ENCODE measurements at places on chromosomes 7 and 10.
A peak's percentile ranks its signal among the peaks of the same experiment; 100 is the strongest.

- H3K36me3 ChIP-seq = no peaks in the 10 kb centered on the region
- no peak overlapping the region for H3K4me3 ChIP-seq
- no peaks in the 10 kb centered on the region for H3K27me3 ChIP-seq
- peaks cover 18% of the 10 kb centered on the region for H3K4me1 ChIP-seq
- no peak overlapping the region for H3K27ac ChIP-seq
Measured at GRCh38 chr10:129028451-129028850, 438.6 kb upstream of the MGMT start.

DNA sequence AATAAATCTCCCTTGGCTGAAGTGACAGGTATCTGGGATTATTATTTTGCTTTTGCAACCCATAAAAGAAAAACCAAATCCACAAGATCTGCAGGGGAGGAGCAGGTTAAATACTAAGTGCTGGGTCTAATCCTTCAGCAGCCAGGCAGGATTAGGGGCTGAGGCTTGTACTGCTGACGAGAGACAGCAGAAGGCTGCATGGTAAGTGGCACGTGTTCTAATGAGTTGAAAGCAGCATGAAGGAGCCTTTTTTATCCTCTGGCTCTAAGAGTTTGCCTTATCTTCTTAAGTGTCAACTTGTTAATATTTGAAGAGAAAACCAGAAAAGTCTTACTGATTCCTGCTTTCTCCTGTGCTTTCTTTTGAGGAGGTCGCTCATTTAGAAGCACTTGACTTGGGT lies 50.0 kb downstream of the LYZL2 start:
- no peak overlapping the region for H3K4me3 ChIP-seq
- no peaks in the 10 kb centered on the region for H3K36me3 ChIP-seq
- no peak overlapping the region for H3K27ac ChIP-seq
- no peak for DNase-seq
- no peaks in the 10 kb centered on the region for H3K4me1 ChIP-seq

GRCh38 chr7:112833082-112833481 lies 42.9 kb upstream of the TMEM168 start:
- H3K4me3 ChIP-seq = no peak overlapping the region
- H3K27me3 ChIP-seq = no peaks in the 10 kb centered on the region
- H3K4me1 ChIP-seq = no peaks in the 10 kb centered on the region
- peaks cover 38% of the 10 kb centered on the region for H3K36me3 ChIP-seq

- H3K27me3 ChIP-seq = no peaks in the 10 kb centered on the region
- no peak overlapping the region for H3K4me3 ChIP-seq
- no peaks in the 10 kb centered on the region for H3K36me3 ChIP-seq
- H3K27ac ChIP-seq = no peak overlapping the region
Measured at GRCh38 chr10:126090911-126091728, 194.8 kb downstream of the FANK1 start.

DNA sequence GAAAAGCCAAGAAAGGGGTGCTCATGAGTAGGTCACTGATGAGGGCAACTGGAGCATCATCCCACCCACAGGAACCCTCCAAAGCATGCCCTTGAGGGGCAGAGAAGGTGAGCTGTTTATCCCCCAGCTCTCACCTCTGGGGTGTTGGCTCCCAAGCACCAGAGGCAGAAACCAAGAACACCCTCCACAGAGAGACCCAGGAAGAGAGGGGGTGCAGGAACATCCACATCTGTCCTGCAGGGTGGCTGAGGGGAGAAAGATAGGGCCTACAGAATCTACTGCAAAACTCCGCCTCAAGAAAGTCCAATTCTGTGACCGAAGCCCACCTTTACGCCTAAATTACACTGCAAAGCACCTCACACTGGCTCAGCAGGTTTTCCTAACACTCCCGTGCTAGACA lies 40.1 kb downstream of the GPAM start:
- no peak overlapping the region for H3K4me3 ChIP-seq
- no peak overlapping the region for H3K27ac ChIP-seq
- no peaks in the 10 kb centered on the region for H3K36me3 ChIP-seq
- H3K4me1 ChIP-seq = no peaks in the 10 kb centered on the region
- no peaks in the 10 kb centered on the region for H3K27me3 ChIP-seq

DNA sequence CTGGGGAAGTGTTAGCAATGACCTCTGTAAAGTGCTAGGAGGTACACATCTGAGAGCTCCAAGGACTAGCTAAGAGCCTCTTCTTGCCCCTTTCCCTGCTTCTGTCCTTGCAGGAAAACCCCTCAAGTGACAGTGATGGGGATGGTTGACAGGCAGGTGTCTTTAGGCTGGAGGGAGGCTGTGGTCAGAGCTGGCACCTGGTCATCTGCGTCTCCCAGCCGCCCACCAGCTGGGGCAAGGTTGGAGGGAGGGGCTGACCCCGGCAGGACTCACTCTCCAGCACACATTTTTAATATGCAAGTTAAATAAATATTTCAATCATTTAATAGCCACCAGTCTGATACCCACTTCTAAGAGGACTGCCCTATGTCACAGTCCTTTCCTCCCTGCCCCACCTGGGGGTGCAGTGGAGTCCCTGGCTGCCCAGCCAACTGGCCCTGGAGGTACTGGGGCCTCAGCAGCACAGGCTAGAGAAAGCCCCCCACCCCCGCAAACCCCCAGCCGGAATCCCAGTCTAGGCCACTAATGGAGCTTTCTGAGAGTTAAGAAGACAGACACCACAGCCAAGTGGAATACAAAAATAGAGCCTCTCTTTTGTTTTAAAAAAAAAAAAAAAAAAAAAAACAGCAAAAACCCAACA lies 6.3 kb downstream of the FGF8 start:
- H3K36me3 ChIP-seq = no peaks in the 10 kb centered on the region
- no peak for DNase-seq
- no peak overlapping the region for H3K27ac ChIP-seq
- H3K4me1 ChIP-seq = peaks cover 3% of the 10 kb centered on the region

GRCh38 chr10:44882166-44882720 lies 28.9 kb upstream of the TMEM72 start:
- H3K36me3 ChIP-seq = no peaks in the 10 kb centered on the region
- no peak overlapping the region for H3K4me3 ChIP-seq
- no peak for DNase-seq
- H3K27me3 ChIP-seq = no peaks in the 10 kb centered on the region
- no peak overlapping the region for H3K27ac ChIP-seq
- peaks cover 11% of the 10 kb centered on the region for H3K4me1 ChIP-seq

- peaks cover 7% of the 10 kb centered on the region for H3K36me3 ChIP-seq
- peak overlapping the region; percentile 82 for H3K4me3 ChIP-seq
- DNase-seq = no peak
- peaks cover 48% of the 10 kb centered on the region for H3K4me1 ChIP-seq
Measured at GRCh38 chr7:44043902-44044301, 600 bp upstream of the DBNL start.

DNA sequence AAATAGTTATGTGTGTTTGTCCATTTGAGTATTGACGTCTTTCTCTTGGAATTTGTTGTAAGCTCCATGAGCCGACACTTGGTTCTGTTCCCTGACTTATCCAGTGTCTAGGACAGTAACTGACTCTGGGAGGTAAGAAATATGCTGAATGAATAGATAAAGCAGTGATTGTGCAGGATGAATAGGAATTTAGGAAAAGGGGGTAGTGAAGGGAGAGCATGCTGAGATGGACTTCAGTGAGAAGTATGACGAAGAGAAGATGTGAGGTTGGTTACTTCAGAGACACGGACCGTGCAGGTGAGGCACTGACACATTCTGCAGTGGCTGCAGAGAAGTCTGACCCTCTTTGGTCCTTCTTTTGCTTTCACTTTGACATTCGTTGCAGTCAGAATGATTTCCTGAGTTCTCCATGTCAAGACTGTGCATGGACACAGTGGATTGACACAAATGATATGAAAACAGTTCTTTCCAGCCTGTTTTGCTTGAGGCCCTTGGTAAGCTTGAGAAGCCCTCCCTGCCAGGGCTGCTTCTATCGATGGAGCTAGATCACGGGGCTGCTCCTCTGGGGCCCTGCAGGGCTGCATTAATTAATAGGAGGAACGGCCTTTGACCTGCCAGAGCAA lies 261.5 kb upstream of the SORCS1 start:
- H3K36me3 ChIP-seq = no peaks in the 10 kb centered on the region
- DNase-seq = no peak
- no peaks in the 10 kb centered on the region for H3K27me3 ChIP-seq
- no peaks in the 10 kb centered on the region for H3K4me1 ChIP-seq

DNA sequence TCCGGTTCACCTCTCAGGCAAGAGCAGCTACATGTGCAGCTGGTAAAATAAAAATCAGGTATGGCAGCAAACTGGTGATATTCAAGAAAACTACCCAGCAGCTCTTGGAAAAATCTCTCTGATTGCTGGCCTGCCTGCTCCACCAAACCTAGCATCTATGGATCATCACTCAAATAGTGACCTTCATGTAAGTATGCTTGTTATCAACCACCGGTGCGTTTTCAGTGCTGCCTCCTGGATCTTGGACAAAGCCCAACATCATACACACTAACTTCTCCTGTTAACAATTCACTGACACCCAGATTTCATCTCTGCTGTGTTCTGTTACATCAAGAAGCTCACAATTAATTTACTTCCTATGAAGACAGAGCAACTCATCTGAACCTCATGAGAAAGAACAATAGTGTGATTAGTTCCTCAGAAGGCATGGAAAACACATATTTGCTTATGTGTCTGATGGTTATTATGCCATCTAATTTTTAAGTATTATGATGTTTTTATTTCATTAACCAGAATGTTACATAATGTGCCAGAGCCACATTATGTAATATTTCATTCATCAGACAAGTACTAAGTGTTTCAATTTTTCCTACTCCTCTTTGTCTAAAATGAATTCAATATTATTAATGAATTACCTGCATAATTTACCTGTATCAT lies 8.8 kb downstream of the CDK6 start:
- peaks cover 43% of the 10 kb centered on the region for H3K4me1 ChIP-seq
- no peak overlapping the region for H3K27ac ChIP-seq

GRCh38 chr7:114653364-114654088 lies 238.9 kb downstream of the FOXP2 start:
- DNase-seq = no peak
- no peak overlapping the region for H3K27ac ChIP-seq
- H3K4me3 ChIP-seq = no peak overlapping the region
- H3K4me1 ChIP-seq = no peaks in the 10 kb centered on the region

GRCh38 chr7:91342346-91342745 lies 78.1 kb downstream of the FZD1 start:
- no peak for DNase-seq
- no peak overlapping the region for H3K4me3 ChIP-seq
- no peaks in the 10 kb centered on the region for H3K36me3 ChIP-seq
- H3K27me3 ChIP-seq = no peaks in the 10 kb centered on the region

DNA sequence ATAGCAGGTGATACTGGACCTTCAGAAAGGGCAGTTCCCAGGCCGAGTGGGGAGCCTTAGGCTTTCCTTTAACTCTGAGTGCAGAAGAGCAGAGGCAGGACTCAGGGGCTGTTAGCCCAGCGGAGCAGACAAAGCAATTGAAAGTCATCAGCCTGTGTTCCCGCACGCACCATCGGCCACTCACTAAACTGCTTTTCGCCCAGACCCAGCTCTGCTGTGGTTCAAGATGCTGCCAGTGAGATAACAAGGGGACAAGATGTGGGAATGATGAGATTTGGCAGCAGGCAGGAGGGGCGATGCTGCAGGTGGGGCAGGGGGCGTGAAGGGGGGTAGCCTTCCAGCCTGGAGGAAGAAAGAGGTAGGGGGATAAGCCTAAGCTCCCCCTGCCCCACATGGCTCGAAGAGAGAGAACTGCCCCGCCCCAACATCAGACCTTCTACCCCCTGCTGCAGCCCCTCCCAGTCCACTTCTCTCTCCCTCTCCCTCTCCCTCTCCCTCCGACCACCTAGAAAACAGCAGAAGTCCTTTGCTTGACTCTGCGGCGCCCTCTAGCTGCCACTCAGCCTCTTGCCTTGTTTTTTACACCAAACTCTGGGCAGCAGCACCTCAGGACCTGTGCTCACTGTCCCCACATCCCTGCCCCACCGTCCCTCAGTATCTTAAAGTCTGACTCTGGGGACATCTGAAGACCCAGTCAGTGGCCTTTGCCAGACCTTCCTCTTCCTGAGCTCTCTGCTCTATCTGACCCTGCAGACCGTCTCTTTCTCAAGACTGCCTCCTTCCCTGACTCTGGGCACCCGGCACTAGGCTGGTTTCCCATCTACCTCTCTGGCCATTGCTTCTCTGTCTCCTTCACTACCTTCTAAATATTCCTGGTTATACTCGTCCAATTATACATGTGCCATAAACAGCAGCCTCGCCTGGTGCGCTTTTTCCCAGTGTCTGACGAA lies 110.5 kb downstream of the C10orf105 start:
- peak; percentile 21 for DNase-seq
- H3K36me3 ChIP-seq = no peaks in the 10 kb centered on the region
- H3K27me3 ChIP-seq = no peaks in the 10 kb centered on the region

DNA sequence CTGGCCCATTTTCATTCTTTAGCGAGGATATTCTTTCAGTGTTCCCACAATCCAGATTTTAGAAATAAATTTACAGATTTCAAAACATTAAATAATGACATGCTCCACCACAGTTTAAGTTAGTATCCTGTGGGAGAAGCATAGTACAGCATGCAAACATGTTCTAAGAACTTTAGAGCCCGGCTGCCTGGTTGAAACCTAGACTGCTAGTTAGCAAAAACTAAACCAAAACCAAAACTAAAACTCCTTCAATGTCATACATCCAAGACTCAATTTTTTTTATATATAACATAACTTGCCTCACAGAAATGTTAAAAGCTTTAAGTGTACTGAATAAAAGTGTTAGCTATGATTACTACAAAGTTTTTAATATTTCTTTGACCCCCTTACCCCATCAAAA lies 17.0 kb downstream of the TRA2A start:
- H3K4me1 ChIP-seq = peaks cover 4% of the 10 kb centered on the region
- H3K4me3 ChIP-seq = no peak overlapping the region
- no peaks in the 10 kb centered on the region for H3K27me3 ChIP-seq
- peaks cover 85% of the 10 kb centered on the region for H3K36me3 ChIP-seq
- DNase-seq = no peak

Data from CD4-positive, CD25-positive, alpha-beta regulatory T cell (primary cell).